ENCODE measurements at places on chromosomes 1 and 21.

DNA sequence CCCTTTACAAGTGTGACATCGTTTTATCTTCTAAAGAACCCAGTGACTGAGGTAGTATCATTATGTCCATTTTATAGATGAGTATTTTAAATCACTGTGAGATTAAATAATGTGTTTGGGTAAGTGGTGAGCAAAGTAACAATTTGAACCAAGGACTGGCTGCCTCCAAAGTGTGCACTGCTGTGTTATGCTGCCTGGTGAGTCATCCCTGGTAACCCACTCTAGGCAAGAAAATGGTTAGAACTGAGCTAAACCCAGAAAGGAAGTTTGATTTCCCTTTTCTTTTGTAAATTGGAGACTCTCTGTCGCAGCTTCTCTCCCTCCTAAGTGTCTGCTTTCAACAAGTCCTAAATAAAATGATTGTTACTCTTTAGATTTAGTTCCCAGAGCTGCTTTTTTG, 342.8 kb upstream of the KAZN start:
- DNase-seq: no peak

- DNase-seq: no peak
Observed at GRCh38 chr21:46385846-46386733, 62.1 kb downstream of the PCNT start.

DNA sequence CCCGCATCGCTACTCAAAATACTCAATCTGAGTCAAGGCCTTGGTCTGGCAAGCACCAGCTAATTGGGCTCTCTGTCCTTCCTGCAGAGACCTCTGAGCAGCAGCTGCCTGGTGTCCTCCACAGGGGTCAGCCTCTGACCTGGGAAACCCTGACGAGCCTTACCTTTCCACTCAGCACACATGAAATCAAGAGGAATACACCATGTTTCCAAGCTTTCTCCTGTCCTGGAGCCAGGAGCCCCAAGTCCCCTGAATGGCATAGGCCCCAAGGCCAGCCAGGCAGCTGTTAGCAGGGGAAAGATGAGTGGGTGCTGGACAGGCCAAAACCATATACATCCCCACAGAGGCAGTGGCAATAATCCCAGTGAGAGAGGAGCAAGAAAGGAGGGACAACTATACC, 27.2 kb upstream of the TSPEAR start:
- no peak for DNase-seq

- no peak for DNase-seq
Observed at GRCh38 chr21:41478319-41479177, 29.4 kb downstream of the TMPRSS2 start.

GRCh38 chr1:32066489-32066873, 6.3 kb upstream of the TMEM39B start:
- DNase-seq: no peak

DNA sequence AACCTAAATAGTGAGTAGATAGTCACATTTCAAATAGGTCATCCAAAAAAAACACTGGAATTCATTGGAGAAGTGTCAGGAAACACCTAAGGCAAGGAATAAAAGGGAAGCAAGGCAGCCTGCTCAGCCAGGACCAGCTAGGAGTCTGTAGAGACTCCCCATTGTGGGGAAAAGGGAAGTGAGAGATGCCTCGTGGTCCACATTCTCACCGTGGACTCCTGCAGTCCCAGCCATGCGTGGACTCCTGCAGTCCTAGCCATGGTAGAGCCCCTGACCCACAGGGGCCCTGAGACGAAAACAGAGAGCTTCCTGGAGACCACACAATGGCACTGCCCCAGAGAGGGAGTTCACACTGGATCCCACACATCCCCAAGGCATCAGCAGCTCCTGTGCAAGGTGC, 97.5 kb downstream of the LRIG2 start:
- no peak for DNase-seq

DNA sequence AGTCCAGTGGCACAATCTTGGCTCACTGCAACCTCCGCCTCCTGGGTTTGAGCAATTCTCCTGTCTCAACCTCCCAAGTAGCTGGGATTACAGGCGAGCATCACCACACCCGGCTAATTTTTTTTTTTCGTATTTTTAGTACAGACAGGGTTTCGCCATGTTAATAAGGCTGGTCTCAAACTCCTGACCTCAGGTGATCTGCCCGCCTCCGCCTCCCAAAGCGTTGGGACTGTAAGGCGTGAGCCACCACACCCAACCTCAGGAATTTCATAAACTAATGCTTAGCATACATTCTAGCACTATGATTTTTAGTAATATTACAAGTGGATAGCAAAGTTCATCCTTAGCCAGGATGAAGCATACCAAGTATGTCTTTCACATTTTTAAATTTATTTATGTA, 8.7 kb downstream of the DNAJC11 start:
- DNase-seq: no peak

DNA sequence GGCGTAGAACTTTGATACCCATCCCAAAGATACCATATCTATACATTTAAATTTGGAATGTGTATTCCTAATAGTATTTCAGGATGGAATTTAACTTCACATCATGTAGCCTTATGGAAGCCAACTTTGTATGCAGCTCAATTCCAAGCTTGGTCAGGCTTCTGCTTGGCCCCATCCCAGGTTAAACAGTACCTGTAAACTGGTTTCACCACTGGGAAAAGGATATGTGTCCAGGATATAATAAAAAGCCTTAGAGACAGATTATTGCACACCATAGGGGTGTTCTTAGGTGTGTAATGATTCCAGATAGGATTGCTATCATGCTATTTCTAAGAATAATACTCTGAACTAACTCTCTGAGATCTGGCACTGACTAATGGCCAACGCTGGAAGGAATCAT, 28.1 kb downstream of the ADAM30 start:
- DNase-seq: no peak

- DNase-seq: no peak
Observed at GRCh38 chr21:40567501-40567900, 279.5 kb downstream of the DSCAM start.

DNA sequence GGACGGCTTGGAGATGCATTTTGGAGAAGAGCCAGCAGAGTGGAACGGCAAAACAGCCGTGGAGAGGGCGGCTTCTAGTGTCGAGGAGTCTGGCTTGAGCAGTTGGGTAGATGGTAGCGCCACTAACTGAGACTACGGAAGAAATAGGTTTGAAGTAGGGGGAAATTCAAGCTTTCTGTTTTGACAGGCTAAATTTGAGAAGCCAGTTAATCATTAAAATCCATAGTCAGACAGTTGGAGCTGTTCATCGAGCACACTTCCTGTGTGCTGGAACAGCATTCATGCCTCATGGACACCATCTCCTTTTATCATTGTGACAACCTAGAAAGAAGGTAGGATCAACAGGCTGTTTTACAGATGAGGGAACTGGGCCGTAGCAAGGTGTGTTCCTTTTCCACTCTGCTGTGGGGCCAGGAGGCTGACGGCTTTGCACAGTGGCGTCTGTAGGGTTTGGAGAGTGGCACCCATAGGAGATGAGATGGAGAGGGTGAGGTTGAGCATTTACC, 3.4 kb upstream of the PKLR start:
- no peak for DNase-seq

GRCh38 chr1:201015551-201016091, 7.9 kb downstream of the KIF21B start:
- peak; percentile 15 for DNase-seq

DNA sequence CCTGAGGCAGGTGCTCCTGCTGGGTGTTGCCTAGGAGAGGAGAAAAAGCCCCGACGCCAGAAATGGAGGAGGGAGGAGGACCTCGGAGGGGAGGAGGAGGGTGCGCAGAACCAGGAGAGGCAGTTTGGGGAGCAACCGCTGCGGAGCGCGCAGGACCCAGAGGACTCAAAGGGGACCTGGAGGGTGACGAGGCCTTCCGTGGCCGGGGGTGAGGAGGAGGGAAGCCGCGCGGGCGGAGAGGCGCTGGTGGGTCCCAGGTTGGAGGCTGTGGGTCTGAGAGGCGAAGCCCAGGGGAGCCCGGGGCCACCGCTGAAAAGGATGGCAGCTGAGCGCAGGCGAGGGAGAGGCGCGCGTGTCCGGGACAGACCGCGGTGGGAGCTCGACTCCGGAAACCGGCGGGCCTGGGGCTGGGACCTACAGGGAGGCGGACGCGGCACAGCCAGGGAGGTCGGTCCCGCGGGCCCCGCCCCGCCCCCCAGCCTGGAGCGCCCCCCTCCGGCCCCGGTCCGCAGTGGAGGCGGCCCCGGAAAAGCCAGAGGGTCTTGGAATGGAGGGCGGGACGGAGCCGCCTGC, 15.1 kb downstream of the RNF223 start:
- DNase-seq: peak; percentile 66

DNA sequence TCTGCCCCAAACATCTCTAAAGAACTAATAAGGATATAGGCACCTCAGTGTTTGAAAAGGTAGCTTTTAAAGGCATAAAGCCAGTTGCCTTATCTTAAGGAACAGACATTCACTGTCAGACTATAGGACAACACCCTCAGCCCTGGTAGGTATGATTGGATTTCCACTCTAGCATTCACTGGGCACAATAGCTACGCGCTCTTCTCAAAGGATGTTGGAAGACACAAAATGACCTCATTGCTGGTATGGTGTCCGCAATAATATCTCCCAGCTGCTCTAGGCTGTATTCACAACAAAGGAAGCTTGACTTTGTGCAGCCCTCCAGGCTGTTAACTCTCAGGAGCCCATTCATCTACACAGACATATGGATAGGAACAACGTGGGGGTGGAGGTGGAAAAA, 119.4 kb upstream of the CXADR start:
- no peak for DNase-seq

- no peak for DNase-seq
Observed at GRCh38 chr1:229005097-229005496, 265.8 kb upstream of the RAB4A start.

- DNase-seq: no peak
Observed at GRCh38 chr21:18155508-18156193, 89.0 kb upstream of the CHODL start.

- DNase-seq: no peak
Observed at GRCh38 chr21:33811167-33812010, 104.2 kb downstream of the ATP5PO start.

DNA sequence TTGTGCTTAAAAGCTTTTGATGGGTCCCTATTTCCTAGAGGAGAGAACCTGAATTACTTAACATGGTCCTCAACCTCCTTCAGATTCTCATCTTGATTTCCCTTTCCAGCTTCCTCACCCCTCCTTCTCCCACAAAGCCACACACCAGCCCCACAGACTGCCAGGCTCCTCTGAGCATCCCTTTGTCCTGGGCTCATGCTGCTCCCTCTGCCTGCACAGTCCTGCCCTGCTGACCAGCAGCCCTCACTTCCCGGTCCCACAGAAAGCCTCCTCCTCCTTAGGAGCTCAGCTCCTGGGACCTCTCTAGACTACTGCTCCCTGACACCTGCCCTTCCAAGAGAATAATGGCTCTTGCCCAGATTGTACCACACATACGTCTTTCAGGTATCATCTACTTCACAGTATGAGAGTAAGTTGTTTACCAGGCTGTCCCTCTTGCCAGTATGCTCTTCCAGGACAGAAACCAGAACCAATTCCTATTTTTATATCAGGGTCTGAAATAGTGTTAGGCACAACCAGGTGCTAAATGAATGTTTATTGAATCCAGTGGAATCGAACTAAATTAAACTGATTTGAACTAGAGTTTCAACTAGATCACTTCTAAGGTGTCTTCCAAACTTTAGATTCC, 373.4 kb downstream of the LMX1A start:
- DNase-seq: no peak

- DNase-seq: no peak
Observed at GRCh38 chr1:56844545-56845136, 10.0 kb upstream of the C8A start.

- no peak for DNase-seq
Observed at GRCh38 chr1:182671750-182672486, 12.5 kb downstream of the RGS8 start.

Measured in activated CD4-positive, alpha-beta T cell treated with anti-CD3 and anti-CD28 coated beads, Interleukin-2, amount 50 U/mL, for 48 hours (primary cell).